A549 treated with Mapracorat at 1 μM for 4 hours (cell line): ENCODE measurements at places on chromosomes 2 and 18. TPM values are rescaled to one million over a fixed set of nuclear protein-coding genes. Genes with fewer than 3 reads are reported as not detected.

Gene PDCD1
- not detected in 5 replicates for total RNA-seq

Gene CABYR
- total RNA-seq, result 12.9 to 19.3 TPM (median 14.1 TPM) in 5 replicates

Gene CD28
- total RNA-seq, result not detected in 5 replicates

Gene AKAIN1
- not detected in 5 replicates for total RNA-seq

Gene SCN7A
- total RNA-seq, result not detected in 5 replicates

Gene LYPD6B
- total RNA-seq, result not detected in 5 replicates

Gene ACVR1
- 20.2 to 23.4 TPM (median 22.2 TPM) in 5 replicates for total RNA-seq

Gene ABCG5
- not detected in 5 replicates for total RNA-seq

Gene SESTD1
- 16.3 to 31.7 TPM (median 23.1 TPM) in 5 replicates for total RNA-seq

Gene NEDD4L
- 30.9 to 37.9 TPM (median 33.7 TPM) in 5 replicates for total RNA-seq

Gene GREB1L
- total RNA-seq, result 2.8 to 4.3 TPM (median 3.7 TPM) in 5 replicates

Gene SKA1
- total RNA-seq, result 11.2 to 11.9 TPM (median 11.7 TPM) in 5 replicates

Gene CYBRD1
- 25.8 to 34.2 TPM (median 31.4 TPM) in 5 replicates for total RNA-seq

Gene FRZB
- 0.07 to 0.16 TPM (median 0.12 TPM) in 5 replicates for total RNA-seq

Gene LHCGR
- total RNA-seq, result not detected in 5 replicates

Gene EML6
- total RNA-seq, result 1.1 to 3.1 TPM (median 1.5 TPM) in 5 replicates

Gene ALLC
- total RNA-seq, result 0.07 TPM in 1 of 5 replicates, not detected in the others

Gene PIEZO2
- total RNA-seq, result 0.47 to 1.0 TPM (median 0.80 TPM) in 5 replicates

Gene HOXD13
- 0.12 to 0.30 TPM (median 0.22 TPM) in 5 replicates for total RNA-seq

Gene MEP1B
- 0.05 TPM in 1 of 5 replicates, not detected in the others for total RNA-seq

Gene EMX1
- 0.07 to 0.54 TPM (median 0.10 TPM) in 4 of 5 replicates, not detected in the other for total RNA-seq

Gene OSR1
- 6.4 to 10.3 TPM (median 6.6 TPM) in 5 replicates for total RNA-seq

Gene CRACDL
- total RNA-seq, result 2.5 to 3.8 TPM (median 2.8 TPM) in 5 replicates

Gene KIF3C
- total RNA-seq, result 37.6 to 50.4 TPM (median 44.4 TPM) in 5 replicates

Gene MALL
- 139 to 166 TPM (median 147 TPM) in 5 replicates for total RNA-seq
